ENCODE measurements at places on chromosomes 7 and 10.

DNA sequence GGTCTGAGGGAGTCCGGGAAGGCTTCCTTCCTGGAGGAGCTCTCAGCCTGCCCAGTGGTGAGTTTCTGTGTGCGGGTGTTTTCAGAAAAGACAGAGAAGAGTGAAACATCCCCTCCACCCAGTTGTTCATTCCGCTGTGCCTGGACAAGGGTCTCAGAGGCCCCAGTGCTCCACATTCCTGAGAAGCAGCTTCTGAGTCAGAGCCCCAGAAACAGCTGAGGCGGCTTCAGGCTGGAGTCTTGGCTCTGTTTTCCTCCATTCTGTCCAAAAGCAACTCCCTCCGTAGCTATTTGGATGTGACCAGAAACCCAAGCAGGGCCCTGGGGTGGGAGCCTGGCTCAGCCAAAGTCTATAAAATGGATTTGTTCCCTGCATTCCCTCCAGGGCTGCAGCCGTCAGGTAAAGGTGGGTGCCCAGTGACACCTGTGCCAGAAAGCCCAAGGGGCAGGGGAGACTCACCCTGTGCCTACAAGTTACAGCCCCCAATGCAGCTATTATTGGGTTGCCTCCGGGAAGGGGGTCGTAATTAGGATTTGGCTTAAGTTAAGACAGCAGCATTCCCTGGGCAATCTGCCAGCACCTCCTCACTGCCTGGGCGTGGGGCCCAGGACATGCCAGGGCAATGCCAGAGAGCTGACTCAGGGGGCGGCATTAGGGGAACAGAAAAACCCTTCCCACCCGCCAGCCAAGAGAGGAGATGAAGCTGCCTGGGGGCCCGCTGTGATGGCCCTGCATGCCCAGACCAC lies 13.1 kb upstream of the CAMK2G start:
- DNase-seq: peak; percentile 59

- DNase-seq: no peak
Measured at GRCh38 chr10:11433657-11434056, 177.8 kb downstream of the USP6NL start.

GRCh38 chr7:40330408-40330807 lies 195.6 kb downstream of the SUGCT start:
- DNase-seq: no peak

- no peak for DNase-seq
Measured at GRCh38 chr10:128881086-128881485, 586.0 kb upstream of the MGMT start.

DNA sequence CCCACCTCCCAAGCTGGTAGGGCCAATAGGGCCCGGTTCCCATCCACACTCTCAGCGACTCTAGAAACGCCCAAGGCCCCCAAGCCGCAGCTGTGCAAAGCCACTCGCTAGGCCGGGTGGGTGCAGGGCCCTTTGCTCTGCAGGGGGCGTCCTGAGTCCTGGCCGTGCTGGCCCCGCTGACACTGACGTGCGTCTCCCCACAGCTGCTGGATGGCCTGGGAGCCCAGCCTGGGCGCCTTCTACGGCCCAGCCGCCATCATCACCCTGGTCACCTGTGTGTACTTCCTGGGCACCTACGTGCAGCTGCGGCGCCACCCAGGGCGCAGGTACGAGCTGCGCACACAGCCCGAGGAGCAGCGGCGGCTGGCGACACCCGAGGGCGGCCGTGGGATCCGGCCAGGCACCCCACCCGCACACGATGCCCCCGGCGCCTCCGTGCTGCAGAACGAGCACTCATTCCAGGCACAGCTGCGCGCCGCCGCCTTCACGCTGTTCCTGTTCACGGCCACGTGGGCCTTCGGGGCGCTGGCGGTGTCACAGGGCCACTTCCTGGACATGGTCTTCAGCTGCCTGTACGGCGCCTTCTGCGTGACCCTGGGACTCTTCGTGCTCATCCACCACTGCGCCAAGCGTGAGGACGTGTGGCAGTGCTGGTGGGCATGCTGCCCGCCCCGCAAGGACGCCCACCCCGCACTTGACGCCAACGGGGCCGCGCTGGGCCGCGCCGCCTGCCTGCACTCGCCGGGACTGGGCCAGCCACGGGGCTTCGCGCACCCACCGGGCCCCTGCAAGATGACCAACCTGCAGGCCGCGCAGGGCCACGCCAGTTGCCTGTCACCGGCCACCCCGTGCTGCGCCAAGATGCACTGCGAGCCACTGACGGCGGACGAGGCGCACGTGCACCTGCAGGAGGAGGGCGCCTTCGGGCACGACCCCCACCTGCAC lies 31.6 kb upstream of the KNDC1 start:
- peak; percentile 4 for DNase-seq

DNA sequence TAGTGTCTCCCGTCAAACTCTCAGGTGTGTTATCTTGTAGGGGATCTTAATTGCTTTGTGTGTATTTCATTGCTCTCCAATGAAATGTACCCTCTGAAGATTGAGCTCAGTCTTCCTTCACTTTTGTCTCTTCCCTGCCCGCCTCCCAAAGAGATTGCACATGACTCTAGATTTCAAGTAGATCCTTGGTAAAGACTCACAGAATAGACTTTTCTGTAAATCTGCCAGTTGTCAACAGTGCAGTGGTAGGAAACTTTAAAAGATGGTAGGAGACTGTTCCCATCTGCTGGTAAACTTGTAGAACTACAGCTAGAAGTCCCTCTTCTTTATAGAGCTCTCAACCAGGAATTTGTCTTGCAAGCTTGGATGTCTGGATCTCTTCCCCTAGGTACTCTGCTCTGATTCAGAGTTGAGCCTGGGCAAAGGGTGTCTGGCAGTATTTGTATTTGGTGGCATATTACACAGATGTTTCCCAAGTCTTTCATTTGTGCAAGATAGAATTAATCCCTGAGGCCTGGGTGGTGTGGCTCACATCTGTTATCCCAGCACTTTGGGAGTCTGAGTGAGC lies 9.6 kb downstream of the CCL26 start:
- DNase-seq: peak; percentile 73

GRCh38 chr7:158237672-158238335 lies 349.8 kb downstream of the PTPRN2 start:
- DNase-seq: no peak
